ENCODE measurements at places on chromosomes 11 and 22.

DNA sequence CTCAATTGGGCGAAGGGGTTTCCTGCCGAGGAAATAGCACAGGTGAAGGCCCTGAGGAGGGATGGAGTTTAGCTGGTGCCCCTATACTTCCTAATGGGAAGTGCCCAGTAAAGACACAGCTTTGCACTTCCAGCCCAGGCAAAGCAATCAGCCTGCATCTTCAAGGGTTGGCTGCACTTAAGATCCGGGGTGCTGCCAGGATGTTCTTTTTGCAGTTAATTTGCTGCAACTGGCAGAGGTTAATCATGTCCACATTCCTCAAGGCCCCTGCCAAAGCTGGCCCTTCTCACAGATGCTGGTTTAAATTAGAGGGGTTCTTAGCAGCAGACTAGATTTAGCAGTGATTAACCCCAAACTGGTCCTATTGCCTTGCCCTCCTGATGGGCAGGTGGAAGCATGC lies 137.7 kb upstream of the NAV2 start:
- no peak for DNase-seq

DNA sequence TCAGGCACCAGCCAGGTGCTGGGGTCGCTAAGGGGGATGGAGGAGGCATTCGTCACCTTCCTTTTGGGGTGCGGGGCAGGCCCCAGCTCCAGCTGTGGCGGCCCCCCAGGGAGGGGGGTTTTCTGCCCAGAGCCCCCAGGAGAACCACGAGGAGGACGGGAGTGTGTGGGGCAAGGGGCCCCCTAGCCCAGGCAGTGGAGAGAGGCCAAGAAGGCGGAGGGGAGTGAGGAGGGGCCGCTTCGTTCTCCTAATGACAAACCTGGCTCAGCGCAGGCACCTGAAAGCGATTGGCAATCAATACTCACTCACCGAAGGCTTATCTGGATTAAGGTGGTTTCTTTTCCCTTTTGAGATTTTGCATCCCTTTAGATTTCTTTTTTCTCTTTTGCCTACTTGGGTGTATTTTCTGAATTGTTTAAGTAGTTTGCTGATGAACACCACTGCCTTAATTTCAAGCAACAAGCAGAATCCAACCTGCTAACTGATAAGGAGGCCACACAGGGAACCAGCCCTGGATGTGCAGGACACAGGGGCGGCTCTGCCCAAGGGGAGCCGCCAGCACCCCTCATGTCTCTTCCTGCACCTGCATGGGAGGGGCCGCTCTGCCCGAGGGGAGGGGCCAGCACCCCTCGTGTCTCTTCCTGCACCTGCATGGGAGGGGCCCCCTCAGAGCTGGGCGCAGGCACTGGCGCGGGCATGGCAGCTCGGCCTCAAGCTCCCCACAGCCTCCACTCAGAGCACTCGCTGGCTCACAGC lies 122.3 kb downstream of the BRD1 start:
- no peak for DNase-seq

DNA sequence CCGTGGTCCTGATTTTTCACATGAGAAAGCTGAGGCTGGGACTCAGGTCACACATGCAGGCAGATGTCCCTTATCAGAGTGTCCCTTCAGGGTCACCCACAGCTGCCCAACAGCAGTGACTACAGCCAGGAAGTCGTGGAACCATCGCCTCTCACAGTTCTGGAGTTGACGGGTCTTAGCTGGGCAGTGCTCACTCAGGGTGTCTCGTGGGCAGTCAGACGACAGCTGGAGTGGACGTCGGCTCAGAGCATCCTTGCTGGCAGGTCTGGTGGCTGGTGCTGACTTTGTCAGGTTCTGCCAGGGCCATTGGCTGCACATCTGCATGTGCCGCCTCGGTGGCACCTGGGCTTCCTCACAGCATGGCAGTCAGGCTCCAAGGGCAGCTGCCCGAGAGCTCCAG lies 35.6 kb upstream of the TH start:
- no peak for DNase-seq

DNA sequence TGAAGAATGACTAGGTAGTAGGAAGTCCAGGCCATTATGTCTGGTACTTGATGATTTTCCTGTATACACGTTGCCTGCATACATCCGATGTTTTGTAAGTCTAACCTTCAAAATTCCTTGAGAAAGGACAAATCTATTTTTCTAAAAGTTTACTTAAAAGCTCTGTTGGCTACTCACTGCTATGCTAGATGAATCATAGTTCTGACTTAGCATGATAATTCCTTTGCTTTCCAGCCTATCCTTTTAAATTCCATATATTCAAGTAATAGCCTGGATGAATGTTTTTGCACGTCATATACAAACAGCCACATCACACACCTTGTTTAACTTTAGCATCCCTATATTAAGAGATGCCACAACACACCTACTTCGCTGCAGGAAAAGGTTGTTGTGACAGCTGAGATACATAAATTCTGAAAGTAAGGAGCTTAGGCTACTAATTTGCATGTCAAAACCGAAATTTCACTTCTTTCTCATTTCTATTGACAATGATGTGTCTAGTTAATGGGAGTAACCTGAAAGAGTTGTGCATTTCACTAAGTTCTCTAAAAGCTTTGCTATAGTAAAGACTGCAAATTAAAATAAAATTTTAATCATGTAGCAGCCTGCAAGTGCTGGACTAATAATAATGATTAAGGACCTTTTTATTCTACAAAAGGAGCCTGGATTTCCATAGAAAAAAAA lies 1116.4 kb downstream of the JRKL start:
- no peak for DNase-seq

GRCh38 chr22:37230673-37231405 lies 13.2 kb downstream of the RAC2 start:
- DNase-seq = no peak

GRCh38 chr11:125262830-125263218 lies 98.3 kb downstream of the PKNOX2 start:
- DNase-seq = no peak

GRCh38 chr11:69862331-69862771 lies 43.1 kb upstream of the FGF3 start:
- DNase-seq = no peak

DNA sequence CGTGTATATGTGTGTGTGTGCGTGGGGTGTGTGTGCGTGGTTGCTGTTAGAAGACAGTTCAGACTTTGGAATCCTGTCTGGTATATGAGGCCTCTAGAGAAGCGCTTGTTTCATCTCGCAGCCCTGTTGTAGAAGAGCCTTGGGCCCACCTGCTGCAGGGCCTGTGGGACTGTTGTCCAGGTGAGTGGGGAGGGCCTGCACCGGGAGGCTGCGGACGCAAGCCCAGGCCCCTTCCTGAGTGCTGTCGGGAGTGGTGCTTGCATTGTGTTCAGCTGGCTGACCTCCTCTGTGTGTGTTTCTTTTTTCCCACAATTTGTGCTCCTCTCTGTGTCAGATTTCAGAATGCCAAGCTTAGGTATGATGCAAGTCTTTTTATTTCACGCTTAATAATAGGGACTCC lies 128.4 kb downstream of the TBC1D22A start:
- DNase-seq = no peak

All from esophagus squamous epithelium (tissue), 5 donors.